ENCODE measurements at places on chromosomes 5 and 9.

GRCh38 chr9:20636888-20637440 lies 14.7 kb upstream of the MLLT3 start:
- no peak for DNase-seq

DNA sequence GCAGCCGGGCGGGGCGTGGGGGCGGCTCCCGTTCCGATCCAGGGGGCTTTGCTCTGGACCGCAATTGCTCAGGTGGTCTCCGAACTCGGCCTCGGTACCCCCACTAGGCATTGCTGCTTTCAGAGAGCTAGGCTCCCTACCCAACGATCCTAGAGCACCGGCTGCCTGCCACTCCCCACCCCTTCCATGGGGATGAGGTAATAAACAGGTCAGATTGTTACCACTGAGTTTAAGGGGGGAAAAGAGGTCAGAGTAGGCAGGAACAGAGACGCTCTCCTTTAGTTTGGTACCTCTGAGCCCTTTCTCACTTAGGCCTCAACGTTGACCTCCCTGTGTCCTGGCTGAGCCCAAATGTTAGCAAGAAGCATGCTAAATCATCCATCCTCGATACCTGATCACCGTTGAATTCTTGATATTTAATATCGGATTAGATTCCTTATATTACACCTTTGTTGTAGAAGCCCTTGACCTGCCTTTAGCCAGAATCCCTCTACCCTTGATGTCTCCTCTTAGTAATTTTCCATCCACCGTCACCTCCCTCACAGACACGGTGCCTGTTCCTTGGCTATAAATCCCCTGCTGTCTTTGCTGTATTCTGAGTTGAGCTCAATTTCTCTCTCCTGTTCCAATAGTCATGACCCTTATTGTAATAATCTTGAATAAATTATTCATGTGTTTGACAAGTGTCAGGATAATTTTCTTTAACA lies 588 bp upstream of the PLPP1 start:
- DNase-seq, result no peak

GRCh38 chr9:98522487-98522886 lies 186.2 kb downstream of the GABBR2 start:
- no peak for DNase-seq

DNA sequence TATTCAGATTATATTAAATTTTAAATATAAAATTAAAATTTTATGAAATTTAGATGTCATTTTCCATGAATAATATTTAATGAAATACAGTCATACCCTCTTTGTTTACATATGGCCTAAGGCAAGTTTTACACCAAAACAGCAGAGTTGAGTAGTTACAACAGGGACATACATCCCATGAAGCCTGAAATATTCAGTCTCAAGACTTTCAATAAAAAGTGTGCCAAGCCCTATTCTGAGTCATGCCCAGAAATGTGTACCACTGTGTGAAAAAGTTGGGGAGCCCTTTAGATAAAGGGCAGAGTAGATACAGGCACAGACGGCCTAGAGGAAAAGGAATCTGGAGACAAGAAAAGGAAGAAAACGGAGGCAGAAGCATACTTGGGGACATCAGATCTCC lies 261.3 kb downstream of the SGCD start:
- no peak for DNase-seq

DNA sequence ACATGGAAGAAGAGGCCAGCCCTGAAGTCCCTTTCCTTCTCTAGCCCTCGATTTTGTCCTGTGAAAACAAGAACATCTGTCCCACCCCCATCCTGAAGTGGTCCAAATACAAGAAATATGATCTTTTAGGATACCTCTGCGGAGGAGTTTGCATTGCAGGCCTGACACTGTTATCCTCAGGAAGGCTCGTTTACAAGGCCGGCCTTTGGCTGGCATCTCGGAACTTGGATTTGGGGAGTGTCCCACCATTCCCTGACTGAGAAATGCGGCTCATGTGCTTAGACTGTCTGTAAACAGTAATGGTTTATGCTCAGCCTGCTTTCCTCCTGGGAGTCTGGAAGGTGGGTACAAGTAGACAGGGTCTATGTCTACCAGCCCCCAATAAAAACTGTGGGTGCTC lies 26.4 kb downstream of the WHRN start:
- no peak for DNase-seq

- no peak for DNase-seq
These were observed 47.5 kb upstream of the PPARGC1B start for GRCh38 chr5:149682532-149683075.

GRCh38 chr9:135343136-135343535 lies 136.4 kb upstream of the PPP1R26 start:
- no peak for DNase-seq

GRCh38 chr9:16485160-16485559 lies 385.3 kb downstream of the BNC2 start:
- no peak for DNase-seq

DNA sequence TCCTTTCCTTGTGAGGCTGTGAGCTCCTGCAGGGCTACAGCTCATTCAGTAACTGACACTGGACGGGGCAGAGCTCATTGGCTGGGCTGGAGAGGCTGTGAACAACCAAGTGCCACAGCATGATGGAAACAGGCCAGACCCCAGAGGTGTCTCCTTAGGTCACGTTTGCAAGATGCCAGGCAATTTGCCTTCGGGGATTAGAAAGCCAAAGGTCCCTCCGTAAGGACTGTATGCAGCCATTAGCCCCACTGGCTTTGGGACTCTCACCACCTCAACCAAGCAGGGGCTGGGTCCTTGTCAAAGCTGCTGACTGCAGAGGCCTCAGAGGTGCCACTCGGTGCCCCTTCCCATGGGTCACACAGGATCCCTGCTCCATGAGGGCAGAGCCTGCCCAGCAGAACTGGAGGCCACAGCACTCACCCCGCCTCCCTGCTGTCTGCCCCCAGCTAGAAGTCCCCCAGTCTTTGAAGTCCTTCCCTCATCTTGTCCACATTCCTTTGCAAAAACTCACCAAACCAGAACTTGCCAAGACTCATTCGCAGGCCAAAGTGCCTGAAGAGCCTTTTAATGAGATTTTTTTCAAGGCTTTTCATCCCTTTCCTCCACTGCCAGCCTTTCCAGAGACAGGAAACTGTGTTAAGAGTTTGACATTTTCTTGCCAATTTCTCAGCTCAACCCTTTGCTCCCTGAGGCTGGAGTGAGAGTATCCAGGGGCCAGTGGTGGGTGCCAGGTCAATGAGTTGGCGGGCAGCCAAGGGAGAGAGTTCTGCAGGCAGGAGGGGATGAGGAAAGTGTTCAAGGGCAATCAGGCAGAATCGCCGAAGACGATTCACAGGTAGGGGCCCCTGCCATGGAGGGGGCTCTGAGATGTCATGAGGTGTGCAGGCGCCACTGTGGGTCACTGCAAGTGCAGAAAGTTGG lies 39.7 kb upstream of the SLC25A51 start:
- DNase-seq, result peak; percentile 30

GRCh38 chr9:69885474-69885929 lies 64.9 kb downstream of the CFAP95 start:
- DNase-seq, result peak; percentile 7

DNA sequence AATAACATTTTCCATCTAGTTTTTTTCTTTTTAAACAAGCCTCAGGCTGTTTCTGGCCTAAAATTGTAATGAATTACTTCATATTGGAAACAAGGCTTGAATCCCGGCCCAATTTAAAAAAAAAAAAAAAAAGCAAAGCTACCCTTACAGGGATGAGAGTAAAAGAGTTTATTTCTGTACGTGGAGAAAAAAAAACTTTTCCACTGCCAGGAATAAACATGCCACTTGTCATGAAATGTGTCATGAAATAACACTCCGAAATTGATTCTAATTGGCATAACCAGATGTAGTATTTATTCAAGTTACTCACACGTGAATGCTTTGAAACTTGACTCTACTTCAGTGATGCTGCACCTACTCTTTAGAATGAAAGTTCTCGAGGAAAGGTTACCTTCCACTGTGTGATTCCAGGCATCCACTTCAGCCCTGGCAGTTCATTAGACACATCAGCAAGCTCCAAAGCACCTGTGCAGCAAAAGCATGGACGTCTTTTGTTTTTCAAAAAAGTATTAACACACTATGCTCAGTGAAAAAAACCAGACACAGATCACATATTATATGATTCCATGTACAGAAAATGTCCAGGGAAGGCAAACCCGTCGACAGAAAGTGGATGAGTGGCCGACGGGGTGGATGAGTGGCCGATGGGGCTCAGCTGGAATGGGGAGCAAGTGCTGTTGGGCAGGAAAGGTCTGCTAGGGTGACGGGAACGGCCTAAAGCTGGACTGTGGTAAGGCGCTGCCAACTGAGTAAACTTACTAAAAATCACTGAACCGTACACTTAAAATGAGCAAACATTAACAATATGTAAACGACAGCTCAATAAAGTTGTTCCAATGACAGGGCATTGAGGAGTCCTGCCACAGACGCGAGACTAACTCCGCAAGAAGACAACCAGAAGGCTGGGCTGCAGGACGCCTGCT lies 21.2 kb downstream of the NSUN2 start:
- no peak for DNase-seq

DNA sequence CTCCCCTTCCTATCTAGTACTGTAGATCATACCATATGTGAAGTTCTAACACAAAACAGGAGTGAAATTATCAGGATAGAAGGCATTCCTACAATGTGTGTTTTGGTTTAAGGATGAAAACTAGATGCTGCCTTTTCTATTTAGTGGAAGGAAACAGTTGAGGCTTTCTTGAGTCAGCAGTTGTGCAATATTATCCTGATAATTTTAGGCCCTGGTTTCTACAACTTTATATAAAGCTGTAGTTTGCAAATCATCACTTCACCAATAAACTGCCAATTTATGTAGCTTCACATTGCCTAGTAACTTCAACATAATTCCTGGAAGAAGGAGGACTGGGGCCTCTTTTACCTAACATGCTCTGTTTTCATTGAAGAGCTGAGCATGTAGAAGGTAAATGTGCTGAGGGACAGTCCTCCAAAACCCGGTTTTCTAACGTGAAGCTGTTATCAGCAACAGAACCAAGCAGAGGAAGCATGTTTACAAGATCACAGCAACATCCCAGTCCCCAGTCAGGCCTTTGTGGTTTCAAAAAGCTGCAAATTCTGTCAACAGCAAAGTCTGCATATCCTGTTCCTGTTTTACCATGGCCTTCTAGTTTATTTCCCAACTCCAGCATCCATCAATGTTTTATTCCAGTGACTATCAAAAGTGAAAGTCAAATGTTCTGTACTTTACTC lies 513.4 kb upstream of the MEF2C start:
- no peak for DNase-seq

- no peak for DNase-seq
These were observed 324.2 kb upstream of the ATP10B start for GRCh38 chr5:161176221-161176620.

- no peak for DNase-seq
These were observed 15.6 kb downstream of the JADE2 start for GRCh38 chr5:134540747-134541733.

GRCh38 chr5:174503461-174504265 lies 220.7 kb upstream of the MSX2 start:
- DNase-seq, result no peak

GRCh38 chr5:20469792-20470191 lies 481.8 kb upstream of the CDH18 start:
- DNase-seq, result no peak

DNA sequence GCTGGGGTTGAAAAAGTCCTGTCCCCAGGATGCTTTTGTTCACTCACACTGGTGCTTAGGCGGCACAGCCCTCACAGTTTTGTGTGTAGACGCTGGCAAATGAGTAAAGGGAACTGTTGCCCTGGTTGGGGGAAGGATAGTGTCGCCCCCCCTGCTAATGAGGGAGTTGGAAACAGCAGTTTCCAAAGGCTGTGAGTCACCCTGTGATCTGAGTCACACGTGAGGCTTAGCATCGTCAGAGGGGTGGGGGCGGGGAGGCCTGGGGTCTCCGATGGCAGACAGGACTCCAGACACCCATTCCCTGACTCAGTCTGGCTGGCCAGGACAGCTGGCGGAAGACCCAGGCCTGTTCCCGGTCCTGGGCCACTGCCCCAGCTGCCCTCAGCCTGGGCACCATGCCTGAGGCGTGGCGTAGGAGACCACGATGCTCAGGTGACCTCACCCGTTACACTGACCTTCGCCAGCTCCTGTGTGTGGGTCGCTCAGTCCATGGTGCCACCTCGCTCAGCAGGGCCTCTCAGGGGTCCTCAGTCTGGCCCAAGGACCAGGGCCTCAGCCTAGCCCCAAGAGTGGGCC lies 2.9 kb downstream of the DNAJB5 start:
- no peak for DNase-seq

- no peak for DNase-seq
These were observed 631.7 kb upstream of the CDH6 start for GRCh38 chr5:30561771-30562170.

- no peak for DNase-seq
These were observed 33.8 kb downstream of the ITK start for GRCh38 chr5:157214415-157214814.

DNA sequence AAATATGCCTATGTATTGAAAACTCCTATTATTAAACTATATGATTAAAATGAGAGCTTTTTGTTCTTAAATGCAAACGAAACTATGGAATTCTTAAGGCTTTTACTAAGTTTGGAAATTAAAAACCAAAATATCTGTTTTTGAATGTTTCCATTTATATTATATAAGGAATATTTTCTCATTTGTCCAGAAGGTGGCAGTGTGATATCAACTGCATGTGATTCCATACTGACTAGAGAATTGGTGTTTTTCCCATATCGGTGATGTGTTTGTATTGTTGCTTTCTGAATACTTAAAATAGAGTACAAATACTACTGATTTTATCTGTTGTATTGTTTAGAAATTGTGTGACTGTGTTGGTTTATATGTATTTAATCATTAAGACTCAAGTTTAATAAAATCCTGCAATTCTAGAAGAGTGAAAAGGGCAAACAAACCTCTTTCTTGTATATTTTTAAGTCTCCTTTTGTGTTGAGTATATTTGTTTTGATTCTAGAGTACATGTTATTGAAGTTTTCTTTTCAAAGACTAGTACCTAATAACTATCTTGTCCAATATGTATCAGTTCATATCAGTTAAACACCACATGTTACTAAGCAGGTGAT lies 320.8 kb downstream of the CCDC171 start:
- no peak for DNase-seq

DNA sequence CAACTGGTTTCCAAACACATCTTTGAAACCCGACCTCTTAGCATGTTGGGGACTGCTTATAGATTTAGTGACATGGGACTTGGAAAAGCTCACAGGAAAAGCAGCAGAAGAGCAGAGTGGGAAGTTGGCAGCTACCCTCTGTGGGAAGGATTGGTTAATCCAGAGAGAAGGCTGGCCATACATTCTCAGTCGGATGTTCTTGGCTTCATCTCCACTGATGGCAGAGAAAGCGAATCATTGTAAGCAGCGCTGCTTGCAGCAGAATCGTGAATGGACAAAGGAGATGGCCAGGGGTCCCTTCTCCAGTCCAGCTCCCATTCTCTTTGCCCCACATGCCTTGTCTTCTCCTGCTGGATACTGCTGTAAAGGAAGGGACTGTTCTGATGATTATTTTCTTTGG lies 62.7 kb downstream of the MEGF10 start:
- DNase-seq, result no peak

DNA sequence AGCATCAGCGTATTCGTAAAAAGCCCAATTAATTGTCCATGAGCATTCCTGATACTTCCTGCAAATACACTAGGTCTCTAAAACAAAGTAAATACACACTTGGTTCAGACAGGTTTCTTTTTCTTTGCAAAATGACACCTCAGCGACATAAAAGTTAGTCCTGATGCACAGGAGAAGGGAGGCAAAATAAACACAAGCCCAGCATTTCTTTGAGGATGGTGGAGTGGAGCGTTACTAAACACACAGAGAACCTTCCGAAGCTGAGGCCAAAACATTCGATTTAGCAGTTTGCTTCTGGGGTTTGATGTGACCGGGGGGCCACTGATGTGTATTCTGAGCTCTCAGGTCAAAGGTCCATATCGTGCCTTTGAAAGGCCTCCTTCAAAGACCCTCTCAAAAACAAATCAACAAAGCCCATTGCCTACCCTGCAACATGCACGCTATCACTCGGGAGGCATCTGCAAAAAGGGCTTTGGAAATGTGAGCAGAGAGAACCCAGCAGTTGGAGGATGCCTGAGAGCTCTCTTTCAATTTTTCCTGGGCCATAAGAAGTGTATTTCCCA lies 268.4 kb upstream of the PANK3 start:
- DNase-seq, result no peak

Data from T47D (cell line).